ENCODE measurements at places on chromosomes 11 and 22.

GRCh38 chr11:58004664-58005063 is 19.0 kb upstream of the OR9Q1 start:
- no peak for DNase-seq

DNA sequence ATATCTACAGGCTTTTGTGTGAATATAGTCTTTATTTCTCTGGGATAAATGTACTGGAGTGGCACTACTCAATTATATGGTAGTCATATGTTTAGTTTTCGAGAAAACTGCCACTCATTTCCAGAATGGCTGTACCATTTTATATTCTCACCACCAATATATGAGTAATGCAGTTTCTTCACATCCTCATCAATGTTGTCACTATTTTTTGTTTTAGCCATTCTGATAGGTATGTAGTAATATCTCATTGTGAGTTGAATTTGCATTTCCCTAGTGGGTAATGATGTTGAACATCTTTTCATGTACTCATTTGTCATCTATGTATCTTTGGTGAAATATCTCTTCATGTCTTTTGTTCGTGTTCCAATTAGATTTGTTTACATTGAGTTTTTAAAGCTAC is 18.0 kb downstream of the ACRV1 start:
- no peak for DNase-seq

DNA sequence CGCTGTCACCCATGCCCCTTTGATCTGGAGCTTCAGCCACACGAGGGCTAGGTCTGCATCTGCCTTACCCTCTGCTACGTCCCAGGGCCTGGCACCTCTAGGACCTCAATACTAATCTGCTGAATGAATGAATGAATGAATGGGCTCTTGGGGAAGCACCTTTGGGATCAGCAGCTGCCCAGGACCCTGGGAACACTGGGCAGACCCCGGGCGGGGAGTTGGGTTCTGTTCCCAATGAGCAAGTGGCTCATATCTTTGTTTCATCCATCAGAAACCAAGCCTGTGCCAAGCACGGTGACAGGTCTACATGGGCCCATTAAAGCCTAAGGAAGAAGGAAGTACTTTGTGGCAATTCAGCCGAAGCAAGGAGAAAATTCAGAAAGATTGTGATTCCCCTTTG is 41.5 kb upstream of the SHISAL1 start:
- no peak for DNase-seq

GRCh38 chr11:121512468-121513465 is 60.0 kb upstream of the SORL1-AS1 start:
- DNase-seq, result no peak

- DNase-seq, result no peak
Observed at GRCh38 chr11:57547854-57548377, 10.5 kb downstream of the SMTNL1 start.

GRCh38 chr11:986270-986951 is 50.1 kb downstream of the MUC6 start:
- no peak for DNase-seq

GRCh38 chr22:50081426-50082196 is 3.6 kb downstream of the MLC1 start:
- DNase-seq, result no peak

- peak; percentile 59 for DNase-seq
Observed at GRCh38 chr11:43868852-43869567, 11.6 kb upstream of the ALKBH3 start.

All from RCC 7860 (cell line).